ENCODE measurements at places on chromosomes 6 and 20. TPM values are rescaled to one million over a fixed set of nuclear protein-coding genes. Genes with fewer than 3 reads are reported as not detected.

GRCh38 chr6:147564556-147564955 is 56.1 kb downstream of the SAMD5 start:
- DNase-seq: no peak

- DNase-seq: no peak
Measured at GRCh38 chr6:40918040-40918651, 120.9 kb downstream of the UNC5CL start.

GRCh38 chr6:111871207-111871606 is 2.0 kb downstream of the FYN start:
- no peak for DNase-seq

DNA sequence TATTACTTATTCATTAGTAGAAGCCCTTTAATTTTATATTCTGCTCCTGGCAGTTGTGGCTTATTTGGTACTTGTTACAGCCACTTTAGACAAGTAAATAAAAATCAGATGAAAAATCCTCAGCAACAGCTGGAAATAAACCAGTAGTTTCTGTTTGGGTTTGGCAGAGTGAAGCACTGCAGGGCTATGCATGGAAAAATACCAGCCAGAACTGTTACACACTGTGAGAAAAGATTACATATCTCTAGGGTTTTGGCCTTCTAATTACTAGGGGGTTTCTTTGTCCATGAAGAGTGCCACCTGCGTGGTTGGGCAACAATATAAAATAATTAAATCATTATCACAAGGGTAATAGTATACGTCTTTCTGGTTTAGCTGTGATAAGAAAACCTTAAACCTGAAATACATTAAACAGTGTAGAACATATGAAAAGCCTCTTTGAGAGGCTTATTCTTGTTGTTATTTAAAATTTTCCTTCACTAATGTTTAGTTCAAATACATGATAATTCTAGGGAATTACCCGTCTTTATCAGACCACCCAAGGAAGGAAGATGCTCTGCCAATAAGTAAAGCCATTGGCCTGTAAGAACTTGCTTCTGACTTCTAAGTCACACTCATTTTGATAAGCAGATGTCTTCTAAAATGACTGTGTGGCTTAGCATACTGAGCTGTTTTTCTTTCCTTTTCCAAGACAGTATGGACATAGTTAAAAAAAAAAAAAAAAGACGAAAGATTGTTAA is 320.0 kb upstream of the FLRT3 start:
- DNase-seq: no peak

- DNase-seq: no peak
Measured at GRCh38 chr6:33904050-33904746, 100.4 kb upstream of the MLN start.

Gene PCMTD2
- 32.4 TPM for polyA plus RNA-seq

Gene KCNQ5
- polyA plus RNA-seq: 0.52 TPM

Gene TUBB1
- polyA plus RNA-seq: not detected

Gene DDX43
- polyA plus RNA-seq: 0.21 TPM
